ENCODE measurements at places on chromosomes 7 and 10.

- DNase-seq, result no peak
Measured at GRCh38 chr10:132994811-132995210, 52.4 kb upstream of the CFAP46 start.

DNA sequence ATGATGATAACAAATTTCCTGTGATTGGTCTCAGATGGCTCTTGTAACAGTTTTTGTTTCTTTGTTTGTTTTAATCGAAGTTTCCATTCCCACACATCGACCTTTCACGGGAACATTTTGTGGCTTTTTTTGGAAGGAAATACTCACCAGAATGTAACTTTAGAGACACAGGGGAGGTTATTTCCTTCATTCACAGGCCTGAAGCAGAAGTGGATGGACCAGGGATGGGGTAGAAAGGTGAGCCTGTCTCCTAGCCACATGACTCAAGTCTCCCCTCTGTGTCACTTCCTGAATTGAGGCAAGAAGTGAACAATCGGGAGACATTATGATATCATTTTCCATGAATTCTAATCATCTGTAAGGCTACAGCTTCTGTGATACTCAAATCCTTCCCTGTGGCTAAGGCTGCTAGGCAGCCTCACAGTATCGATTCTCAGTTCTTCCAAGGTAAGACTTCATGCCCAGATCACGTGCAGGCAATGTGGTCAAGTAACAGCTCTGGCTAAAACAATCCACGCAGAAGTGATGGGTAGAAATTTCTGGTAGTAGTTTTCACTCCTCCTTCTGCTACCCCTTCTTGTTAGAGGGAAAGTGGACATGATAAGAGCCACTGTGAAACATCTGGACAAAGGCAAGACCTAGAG, 203.9 kb upstream of the NEBL start:
- no peak for DNase-seq

DNA sequence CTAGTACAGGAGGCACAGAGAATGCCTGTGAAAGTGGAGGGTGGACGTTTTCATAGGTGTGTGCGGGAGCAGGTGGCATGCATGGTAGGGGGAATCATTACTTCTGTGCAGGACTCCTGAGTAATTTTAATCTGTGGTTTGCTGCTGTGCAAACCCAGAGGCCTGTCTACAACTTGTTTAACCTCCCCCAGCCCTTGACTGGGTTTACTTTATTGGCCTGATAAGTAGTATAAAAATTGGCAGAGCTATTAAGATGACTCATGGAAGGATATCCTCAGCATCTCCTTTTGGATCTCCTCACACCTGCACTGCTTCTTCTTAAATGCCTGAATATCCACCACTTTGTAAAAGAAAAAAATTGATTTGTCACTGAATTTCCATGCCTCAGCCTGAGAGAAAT, 104.8 kb downstream of the AUTS2 start:
- no peak for DNase-seq

- no peak for DNase-seq
Measured at GRCh38 chr10:61350068-61350467, 103.1 kb downstream of the TMEM26 start.

- no peak for DNase-seq
Measured at GRCh38 chr7:8822595-8822994, 389.2 kb downstream of the NXPH1 start.

DNA sequence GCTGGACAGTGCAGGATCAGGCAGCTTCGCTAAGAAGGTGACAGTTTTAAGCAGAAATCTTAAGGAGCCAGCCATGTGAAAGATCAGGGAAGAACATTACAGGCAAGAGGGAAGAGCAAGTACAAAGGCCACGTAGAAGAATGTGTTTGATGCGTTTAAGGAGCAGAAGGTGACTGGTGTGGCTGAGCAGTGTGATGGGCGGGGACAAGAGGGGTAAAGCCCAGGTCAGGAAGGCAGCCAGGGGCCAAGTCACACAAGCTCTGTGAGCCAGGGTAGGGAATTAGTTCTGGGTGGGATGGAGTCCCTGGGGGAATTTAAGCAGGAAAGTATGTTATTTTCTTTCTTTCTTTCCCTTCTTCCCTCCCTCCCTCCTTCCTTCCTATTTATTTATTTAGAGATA, 166.9 kb downstream of the SH3PXD2A start:
- no peak for DNase-seq

DNA sequence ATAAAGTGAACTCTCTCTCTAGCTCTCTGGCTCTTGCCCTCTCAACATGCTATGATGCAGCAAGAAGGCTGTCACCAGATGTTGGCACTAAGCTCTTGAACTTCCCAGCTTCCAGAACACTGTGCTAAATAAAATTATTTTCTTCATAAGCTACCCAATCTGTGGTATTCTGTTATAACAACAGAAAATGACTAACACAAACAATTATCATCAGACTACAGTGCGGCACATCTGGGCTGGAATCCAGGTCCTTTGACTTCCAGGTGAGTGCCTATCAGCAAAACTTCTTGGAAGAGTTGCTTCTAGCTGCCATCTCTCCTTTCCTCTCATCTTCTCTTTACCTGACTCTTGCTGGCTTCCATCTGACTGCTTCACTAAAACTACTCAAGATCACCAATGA, 20.4 kb downstream of the HTR7 start:
- DNase-seq, result no peak

DNA sequence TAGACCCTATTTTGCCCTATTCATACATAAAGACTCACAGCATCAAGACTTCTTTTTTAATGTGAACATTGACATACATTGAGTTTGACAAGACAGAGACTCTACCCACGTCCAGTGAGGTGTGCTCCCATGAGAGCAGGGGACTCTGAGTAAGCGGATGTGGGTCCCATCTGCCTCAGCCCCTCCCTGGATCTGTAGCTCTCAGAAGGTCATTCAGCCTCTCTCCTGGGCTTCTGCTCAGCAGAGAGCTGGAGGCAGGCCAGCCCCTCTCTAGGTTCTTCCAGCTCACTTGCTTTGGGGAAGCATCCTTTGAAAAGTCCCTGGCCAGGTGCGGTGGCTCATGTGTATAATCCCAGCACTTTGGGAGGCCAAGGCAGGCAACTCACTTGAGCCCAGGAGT, 146.9 kb upstream of the ZMIZ1 start:
- no peak for DNase-seq

GRCh38 chr10:15814565-15814964, 45.7 kb downstream of the MINDY3 start:
- DNase-seq, result no peak

DNA sequence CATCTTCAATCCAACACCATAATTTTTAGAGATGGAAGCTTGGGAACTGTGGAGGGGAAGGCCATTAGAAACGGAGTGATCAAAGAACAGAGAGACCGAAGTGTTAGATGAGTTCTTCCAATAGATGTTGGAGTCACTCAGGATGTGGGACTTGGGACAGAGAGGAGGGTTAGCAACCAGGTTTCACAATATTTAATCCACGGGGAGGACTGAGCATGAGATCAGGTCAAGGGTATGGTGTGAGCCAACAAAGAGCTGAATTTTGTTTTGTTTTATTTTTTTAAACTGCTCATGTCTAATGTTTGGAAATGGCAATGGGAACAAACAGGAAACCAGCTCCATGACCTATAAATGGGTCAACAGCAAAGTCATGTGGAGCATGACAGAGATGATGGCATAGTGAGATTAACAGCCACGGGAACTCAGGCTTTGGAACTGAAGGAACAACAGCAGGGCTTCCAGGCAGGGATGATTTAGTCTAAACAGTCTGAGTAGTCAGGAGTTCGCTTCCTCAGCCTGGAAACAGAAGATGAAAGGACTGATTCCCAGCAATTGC, 38.9 kb upstream of the AMPH start:
- no peak for DNase-seq

DNA sequence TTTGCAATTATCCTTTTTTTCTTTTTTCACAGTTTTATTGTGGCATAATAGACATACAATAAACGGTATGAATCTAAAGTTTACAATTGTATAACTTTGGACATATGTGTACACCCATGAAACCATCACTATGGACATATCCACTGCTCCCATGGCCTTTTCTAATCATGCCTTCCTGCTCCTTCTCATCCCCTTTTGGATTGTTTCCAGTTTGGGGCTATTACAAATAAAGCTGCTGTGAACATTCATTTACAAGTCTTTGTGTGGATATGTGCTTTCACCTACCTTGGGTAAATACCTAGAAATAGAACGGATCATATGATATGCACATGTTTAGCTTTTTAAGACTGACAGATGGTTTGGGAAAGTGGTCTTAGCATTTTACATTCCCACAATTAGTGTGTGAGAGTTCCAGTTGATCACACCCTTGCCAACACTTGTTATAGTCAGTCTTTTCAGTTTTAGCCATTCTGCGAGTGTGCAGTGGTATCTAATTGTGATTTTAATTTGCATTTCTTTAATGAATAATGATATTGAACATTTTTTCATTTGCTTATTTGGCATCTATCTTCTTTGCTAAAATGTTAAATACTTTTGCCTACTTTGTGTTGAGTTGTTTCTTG, 120.9 kb upstream of the KAT6B start:
- no peak for DNase-seq

GRCh38 chr10:103696094-103696410, 159.3 kb downstream of the SH3PXD2A start:
- DNase-seq, result no peak

DNA sequence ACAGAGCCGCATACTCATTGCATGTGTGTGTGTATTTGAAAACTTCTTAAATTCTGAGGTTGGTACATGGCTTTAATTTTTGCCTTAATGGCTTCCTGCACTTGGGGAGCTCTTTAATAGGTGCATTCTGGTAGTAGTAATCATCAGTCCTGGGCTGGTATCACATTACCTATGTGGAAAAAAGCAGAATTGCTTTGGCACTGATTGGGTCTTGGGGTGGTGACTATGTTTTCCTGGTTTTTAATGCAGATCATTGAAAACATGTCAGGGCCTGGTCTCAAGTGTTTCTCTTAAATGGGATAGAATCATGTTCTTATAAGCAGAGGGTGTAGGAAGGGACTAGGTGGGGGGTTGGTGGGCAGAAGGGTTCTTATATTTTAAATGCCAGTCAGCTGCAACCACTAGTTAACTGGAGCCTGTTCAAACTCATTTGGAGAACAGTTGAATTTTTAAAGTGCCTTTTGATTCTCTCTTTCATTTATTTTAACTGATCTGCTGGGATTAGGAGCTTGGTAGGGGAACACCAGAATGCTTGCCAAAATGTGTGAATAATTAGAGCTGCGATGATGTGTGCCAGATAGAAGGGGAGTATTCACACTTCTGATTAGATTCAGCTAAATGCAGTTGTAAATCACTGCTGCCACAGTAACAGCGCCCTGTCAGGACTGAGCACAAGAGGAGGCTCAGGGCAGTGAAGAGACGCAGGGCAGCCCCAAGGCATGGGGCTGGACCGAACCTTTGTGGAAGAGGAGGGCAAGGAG, 633.5 kb upstream of the GALNT17 start:
- DNase-seq, result no peak
